ENCODE measurements at places on chromosomes 7 and 10.

- DNase-seq = no peak
Measured at GRCh38 chr10:5323446-5323845, 41.3 kb upstream of the UCN3 start.

GRCh38 chr7:30700941-30701340 is 18.7 kb upstream of the CRHR2 start:
- DNase-seq = no peak

DNA sequence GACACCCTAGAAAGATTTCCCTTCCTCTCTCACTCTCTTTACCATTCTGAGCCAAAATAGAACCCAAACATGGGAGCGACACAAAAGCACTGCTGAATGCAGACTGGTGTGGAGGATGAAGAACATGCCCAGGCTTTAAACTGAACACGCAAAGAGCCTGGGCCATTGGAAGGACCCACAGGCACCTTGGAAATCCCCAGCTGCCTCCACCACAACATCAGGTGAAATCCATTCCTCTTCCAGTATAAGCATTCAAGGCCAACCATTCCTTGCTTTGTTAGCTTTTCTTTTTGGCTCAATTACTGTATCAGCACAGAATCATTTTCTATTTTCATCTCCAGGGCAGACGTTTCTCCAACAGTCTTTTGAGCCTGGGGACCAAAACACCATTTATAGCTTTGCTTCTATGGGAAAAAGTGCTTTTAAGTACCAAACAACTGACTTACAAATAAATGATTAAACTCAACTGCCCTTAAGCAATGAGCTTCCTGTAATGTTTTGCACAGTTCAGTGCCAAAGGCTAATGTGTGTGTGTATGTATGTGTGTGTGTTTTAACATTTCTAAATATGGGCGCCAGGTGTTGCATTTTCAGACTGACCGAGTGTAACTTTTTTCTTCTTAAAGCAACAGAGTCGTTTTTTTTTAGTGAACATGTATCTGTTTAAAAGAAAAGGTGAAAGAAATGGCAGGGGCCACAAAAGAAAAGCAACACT is 16.2 kb upstream of the BLNK start:
- DNase-seq = no peak

DNA sequence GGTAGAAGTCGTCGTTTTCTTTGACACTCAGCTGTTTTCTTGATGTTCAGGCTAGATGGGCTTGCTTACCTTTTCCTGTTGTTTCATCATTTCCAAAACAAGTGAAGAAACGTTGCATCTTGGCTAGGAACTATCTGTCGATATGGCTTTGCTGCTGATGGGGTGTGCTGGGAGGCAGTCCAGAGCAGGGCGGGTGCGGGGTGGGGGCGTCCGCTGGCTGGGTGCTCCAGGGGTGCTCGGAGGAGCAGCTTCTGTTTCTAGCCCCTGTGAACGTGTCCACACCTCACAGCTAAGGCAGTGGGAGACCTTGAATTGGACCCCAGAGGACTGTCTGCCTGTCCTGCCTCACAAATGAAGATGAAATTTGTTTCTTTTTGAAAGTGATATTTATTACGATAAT is 7.6 kb upstream of the SUN1 start:
- DNase-seq = no peak

GRCh38 chr10:1612908-1613307 is 124.4 kb downstream of the ADARB2 start:
- no peak for DNase-seq

DNA sequence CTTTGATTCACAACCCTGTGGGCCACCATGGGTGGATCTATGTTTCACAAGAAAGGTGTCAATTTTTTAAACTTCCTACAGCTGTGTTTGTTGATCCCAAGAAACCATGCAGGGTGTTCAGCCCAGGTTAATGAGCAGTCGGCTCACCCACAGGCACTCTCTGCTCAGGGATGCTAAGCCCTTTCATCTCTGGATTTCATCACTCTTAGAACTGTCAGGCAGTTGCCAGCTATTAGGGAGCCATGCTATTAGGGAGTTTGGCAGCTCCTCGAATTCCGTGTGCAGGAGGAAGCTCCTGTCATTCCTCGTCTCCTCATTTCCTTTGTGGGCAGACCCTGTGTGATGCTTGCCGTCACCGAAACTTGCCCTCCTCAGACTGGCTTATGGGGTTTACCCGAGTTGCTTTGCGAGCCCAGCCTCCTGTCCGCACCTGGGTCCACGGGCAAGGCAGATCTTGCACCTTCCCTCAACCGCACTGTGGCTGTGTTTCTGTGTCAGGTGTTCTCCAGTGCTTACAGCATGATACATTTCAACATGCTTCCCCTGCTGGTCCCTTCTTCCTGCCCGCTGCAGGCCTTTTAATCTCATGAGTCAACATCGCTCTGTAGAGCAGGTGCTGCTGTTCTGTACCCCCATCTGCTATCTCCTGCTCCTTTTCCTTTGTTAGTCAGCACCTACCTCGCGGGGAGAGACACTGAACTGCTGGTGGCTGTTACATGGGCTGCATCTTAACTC is 509.8 kb downstream of the SUGCT start:
- DNase-seq = no peak

DNA sequence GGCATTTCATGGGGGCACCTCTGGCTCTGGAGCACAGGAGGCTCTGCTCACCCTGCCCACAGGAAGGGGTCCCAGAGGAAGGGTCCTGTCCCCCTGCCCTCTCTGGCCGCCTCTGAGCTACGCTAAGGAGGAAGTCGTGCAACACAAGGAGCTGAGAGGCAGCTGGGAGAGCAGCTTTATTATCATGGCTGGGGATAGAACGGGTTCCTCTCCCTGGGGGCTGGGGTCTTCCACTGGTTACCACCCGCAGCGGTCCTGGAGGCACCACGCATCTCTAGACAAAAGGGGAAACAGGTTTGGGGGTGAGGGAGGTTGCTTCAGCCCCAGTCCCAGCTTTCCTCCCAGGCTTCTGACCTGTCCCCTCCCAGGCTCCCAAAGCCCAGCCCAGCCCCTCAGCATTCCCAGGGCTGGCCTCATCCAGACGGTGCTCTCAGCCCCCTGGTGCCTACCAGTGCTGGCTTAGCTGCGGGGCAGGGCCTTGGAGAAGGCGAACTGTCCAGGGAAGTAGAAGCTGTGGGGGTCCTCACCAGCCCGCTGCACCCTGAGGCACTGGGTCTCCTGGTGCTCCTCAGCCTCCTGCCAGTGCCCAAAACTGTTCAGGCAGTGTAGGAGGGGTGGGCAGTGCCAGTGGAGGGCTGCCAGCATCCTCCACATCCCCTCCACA is 3.1 kb downstream of the RARRES2 start:
- no peak for DNase-seq
